ENCODE measurements at places on chromosomes 16 and 17. TPM values are rescaled to one million over a fixed set of nuclear protein-coding genes. Genes with fewer than 3 reads are reported as not detected.

- DNase-seq = no peak
These were observed 19.8 kb upstream of the PITPNA start for GRCh38 chr17:1582374-1582773.

GRCh38 chr16:66165879-66166278, 200.6 kb upstream of the CDH5 start:
- DNase-seq = no peak

- no peak for DNase-seq
These were observed 152.4 kb downstream of the SSH2 start for GRCh38 chr17:29777663-29778062.

GRCh38 chr16:4371357-4372000, at the start of gene VASN:
Gene VASN, plus strand, starts transcription at chr16:4371848. Its CDS starts 9,030 bp downstream, at chr16:4380878.
- no peak for DNase-seq

- no peak for DNase-seq
These were observed 25.1 kb downstream of the CD300LG start for GRCh38 chr17:43871946-43872690.

GRCh38 chr16:79770244-79771064, 169.9 kb upstream of the MAF start:
- peak; percentile 84 for DNase-seq

DNA sequence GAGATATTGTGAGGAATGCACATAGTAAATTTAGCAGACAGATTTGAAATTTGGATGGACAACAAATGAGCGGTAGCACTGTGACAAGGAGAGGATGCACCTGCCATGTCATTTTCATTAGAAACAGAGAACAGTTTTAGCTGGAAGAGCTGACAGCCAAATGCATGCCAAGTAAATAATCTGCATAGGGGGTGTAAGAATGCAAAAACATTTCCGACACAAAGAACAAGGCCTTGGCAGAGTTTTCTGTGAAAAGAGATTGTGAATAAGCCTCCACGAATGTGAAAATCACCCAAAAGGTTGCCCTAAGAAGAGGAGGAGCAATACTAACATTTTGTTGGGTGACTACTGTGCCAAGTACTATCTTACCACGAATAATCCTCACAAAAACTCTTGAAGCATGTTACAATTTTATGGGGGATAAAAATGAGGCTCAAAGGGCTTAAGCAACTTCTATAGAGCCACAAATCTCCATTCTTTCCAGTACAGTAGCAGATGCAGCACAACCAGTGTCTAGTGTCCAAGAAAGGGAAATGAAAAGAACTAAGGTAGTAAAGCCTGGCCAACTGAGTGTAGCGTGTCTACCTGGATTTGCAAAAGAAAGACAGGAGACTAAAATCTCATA, 28.3 kb downstream of the TMEM100 start:
- no peak for DNase-seq

GRCh38 chr16:84795329-84796053, 24.3 kb upstream of the CRISPLD2 start:
- peak; percentile 35 for DNase-seq

GRCh38 chr17:41658846-41659245, 29.8 kb upstream of the EIF1 start:
- DNase-seq = no peak

- DNase-seq = no peak
These were observed 56.4 kb downstream of the TBC1D16 start for GRCh38 chr17:79979221-79979741.

DNA sequence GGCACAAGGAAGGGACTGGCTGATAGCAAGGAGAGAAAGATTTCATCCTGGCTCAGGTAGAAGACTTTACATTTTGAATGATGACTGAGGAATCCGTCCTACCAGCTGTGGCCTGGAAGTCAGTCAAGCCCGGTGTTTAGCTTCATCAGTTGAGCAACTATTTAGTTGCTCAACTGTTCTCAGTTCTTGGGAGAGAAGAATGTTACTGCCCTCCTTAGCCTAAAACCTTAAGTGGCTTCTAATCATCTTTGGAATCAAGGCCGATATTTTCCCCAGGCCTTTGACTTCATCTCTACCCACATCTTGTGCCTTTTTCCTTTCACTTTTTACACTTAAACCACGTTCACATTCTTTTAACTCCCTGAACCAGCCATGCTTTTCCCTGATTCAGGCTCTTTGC, 17.3 kb upstream of the RBL2 start:
- DNase-seq = no peak

GRCh38 chr17:2420176-2420575, 19.3 kb upstream of the MNT start:
- DNase-seq = no peak

GRCh38 chr17:50833510-50834428, 1.6 kb upstream of the WFIKKN2 start:
- no peak for DNase-seq

GRCh38 chr17:17831208-17832031, 5.4 kb downstream of the SREBF1 start:
- DNase-seq = no peak

- no peak for DNase-seq
These were observed 12.0 kb downstream of the ARHGEF15 start for GRCh38 chr17:8322061-8322460.

DNA sequence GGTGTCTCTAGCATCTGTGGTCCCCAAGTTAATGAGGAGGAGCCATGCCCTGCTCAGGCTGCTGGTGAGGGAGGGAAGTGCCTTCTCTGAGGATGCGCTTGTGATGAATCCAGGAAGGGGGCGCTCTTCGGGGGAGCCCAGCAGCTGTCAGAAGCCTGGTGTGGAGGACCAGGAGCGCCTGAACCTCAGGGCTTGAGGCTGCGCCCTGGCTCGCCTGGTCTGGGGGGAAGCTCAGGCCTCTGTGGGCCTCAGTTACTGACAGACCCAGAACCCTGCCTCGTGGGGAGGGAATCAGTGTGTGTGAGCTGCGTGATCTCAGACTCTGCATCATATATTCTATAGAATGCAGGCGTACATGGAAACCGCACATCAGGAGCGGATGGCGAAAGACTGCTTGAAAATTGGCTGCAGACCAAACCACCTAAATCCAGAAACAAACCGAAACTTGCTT, 126.1 kb downstream of the SEC14L1 start:
- no peak for DNase-seq

DNA sequence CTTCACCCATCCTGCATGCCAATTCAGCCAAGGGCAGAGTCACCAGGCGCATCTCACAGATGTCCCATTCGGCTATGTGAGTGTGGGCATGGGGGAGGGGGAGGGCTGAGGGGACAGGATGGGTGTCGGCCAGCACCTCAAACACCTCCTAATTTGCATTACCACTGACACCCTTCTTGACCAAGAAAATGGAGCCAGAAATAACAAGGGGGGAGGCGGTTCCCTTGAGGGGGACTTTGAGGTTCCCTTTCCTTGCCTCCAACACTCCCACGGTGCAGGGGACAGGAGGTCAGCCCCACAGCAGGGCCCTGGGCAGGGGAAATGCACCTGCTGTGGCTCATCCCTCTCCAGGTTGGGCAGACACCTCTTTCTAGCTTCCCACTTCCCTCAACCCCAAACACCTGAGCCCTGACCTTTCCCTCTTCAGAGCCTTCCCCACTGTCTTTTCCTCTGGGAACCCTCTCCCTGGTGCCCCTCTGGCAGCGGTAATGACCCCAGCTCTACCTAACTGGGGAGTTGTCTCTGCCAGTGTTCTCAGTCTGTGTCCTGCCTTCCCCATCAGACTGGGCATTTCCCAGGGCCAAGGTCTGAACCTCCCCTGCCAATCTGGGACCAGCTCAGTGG, 18.2 kb upstream of the TBX21 start:
- DNase-seq = no peak

- no peak for DNase-seq
These were observed 192.4 kb downstream of the SEC14L1 start for GRCh38 chr17:77332981-77333685.

DNA sequence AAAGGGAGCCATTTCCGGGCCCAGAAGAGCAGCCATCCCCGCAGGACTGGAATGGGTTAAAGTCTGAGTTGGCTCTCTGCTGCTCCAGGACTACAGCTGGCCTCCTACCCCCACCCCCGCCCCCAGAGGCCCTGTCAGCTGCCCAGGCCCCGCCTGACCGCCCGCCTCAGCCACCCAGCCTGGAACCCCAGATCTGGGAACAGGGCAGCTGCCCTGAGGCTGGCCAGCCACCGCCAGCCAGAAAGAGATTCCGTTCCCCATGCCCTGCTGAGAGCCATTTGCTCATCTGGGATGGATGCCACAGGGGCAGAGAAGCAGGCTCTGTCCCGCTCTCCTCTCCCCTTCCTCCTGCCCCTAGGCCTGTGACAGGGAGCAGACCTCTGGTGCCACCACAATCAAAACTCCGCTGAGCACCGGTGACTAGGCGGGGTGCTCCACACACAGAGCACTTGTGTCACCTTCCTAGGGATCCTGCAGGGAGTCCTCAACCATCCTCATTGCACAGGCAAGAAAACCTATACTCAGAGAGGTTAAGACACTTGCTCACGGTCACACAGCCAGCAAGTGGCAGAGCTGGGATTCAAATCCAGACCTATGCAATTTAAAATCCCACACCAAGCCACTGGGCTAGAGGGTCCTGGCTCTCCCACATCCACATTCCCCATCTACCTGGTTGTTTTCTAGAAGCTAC, 44.1 kb downstream of the ZNF423 start:
- no peak for DNase-seq

- DNase-seq = no peak
These were observed 3.2 kb downstream of the MED31 start for GRCh38 chr17:6648181-6648580.

GRCh38 chr17:82127704-82128103, 29.7 kb upstream of the FASN start:
- no peak for DNase-seq

- DNase-seq = no peak
These were observed 82.9 kb upstream of the CHMP6 start for GRCh38 chr17:80908776-80909175.

DNA sequence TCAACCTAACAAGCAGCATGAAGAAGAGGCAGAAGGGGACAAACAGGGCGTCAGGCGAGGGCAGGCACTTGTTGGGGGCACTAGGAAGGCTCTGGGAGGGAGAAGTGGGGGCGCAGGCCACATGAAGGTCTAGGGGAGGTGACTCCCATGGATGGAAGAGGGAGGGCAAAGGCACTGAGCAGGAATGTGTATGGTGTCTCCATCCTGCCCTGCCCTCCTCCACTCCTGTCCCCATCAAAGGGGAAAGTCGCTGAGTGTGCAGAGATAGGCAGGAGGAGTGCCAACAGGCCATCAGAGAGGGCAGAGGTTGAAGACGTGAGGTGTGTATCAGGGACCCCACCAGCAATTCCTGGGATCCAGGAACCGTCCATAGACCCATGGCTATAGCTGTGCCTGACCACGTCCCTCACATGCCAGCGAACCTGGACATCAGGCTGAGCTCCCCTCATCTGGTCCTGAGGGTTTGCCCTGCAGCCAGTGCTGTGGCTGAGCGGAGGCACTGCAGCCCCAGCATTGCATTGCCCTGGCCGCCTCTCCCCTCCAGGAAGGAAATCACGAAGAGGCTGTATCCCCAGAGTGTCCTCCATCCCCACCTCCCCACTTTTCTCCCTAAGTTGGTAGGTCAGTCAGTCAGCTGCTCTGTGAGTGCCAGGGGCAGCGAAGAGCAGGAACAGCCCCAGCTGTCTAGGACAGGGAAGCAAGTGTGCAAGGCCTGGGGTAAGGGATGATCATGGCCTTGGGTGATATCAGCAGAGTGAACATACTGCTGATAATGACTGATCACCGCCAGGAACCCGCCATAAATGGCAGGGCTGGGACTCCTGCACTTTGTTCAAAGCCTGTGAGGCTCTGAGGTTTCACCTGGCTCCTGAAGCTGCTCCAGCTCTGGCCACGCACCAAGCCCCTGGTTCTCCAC, 6.2 kb upstream of the CYB561 start:
- no peak for DNase-seq

DNA sequence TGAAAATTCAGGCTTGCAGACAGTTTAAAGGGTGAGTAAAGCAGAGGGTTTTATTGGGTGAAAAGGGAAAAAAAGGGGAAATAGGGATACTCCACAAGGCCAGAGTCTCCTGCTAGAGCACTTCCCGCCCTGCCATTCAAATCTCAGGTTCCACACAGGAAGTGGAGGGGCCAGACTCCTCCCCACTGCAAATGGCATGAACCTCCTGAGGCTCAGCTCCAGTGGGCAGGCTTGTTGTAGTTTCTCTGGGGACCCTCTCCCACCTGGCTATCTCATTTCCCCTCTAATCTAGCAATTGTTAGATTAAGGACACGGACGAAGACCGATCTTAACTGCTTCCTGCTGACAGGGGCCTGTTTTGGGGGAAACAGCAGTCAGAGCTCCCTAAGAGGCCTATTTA, 43.4 kb downstream of the TAOK1 start:
- no peak for DNase-seq

DNA sequence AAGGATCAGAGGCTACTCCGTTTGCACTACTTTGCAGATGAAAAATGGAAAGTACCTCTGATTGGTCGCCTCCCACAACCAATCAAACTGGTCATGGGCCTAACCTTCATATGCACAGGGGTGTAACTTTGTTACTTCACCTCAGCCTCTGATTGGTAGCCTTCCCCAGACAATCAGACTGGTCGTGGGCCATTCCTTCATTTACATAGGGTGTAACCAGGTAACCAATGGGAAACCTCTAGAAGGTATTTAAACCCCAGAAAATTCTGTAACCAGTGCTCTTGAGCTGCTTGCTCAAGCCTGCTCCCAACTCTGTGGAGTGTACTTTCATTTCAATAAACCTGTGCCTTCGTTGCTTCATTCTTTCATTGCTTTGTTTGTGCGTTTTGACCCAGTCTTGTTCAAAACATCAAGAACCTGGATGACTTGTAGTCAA, 39.2 kb upstream of the USP22 start:
- DNase-seq = no peak

- DNase-seq = no peak
These were observed 27.2 kb downstream of the USP22 start for GRCh38 chr17:21015564-21015963.

The BCAR1 gene
- 58.4 TPM for polyA plus RNA-seq

The NPIPA7 gene
- polyA plus RNA-seq = 20.3 TPM

The TPSB2 gene
- not detected for polyA plus RNA-seq

The GNGT2 gene
- 1.8 TPM for polyA plus RNA-seq

The GPR142 gene
- not detected for polyA plus RNA-seq

The PNMT gene
- 1.3 TPM for polyA plus RNA-seq

The BAIAP3 gene
- polyA plus RNA-seq = 3.9 TPM

The HOXB9 gene
- 69.7 TPM for polyA plus RNA-seq

The TBC1D3 gene
- not detected for polyA plus RNA-seq

The KRT28 gene
- not detected for polyA plus RNA-seq

The LGALS9B gene
- polyA plus RNA-seq = not detected

All from right renal pelvis (tissue), 4 donors.